ENCODE measurements at places on chromosomes 5 and 9.
A peak's percentile ranks its signal among the peaks of the same experiment; 100 is the strongest.

DNA sequence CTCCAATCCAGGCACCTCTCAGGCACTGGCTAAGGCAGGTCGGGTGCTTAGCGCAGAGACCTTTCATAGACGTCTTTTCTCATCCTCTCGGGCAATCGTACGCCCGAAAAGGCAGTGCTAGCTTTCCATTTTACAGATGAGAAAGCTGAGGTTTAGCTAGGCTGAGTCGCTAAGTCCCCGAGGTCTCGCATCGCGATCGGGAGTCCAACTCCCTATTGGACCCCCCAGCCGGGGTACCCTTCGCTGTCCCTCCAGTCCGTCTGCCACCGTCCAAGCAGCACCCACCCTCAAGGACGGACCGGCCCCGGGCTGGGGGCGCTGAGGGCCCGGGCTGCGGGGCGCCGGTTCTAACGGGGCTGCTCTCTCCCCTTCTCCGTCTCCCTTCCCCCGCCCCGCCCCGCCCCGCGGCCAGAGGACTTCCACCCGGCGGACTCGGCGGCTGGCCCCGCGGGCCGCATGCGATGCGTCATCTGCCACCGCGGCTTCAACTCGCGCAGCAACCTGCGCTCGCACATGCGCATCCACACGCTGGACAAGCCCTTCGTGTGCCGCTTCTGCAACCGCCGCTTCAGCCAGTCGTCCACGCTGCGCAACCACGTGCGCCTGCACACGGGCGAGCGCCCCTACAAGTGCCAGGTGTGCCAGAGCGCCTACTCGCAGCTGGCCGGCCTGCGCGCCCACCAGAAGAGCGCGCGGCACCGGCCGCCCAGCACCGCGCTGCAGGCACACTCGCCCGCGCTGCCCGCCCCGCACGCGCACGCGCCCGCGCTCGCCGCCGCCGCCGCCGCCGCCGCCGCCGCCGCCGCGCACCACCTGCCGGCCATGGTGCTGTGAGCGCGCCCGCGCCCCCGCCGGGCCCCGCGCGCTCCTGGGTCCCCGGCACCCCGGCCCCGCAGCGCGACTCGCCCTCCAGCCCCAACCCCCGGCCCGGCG is 12.5 kb upstream of the EXOSC2 start:
- peaks cover 4% of the 10 kb centered on the region for H3K4me1 ChIP-seq
- H3K27me3 ChIP-seq: peaks cover 26% of the 10 kb centered on the region
- no peak overlapping the region for H3K27ac ChIP-seq
- peaks cover 2% of the 10 kb centered on the region for H3K36me3 ChIP-seq

- H3K4me3 ChIP-seq: no peak overlapping the region
- no peaks in the 10 kb centered on the region for H3K4me1 ChIP-seq
- H3K27ac ChIP-seq: no peak overlapping the region
- no peaks in the 10 kb centered on the region for H3K27me3 ChIP-seq
Measured at GRCh38 chr5:10689391-10690081, 71.5 kb downstream of the DAP start.

- H3K27ac ChIP-seq: no peak overlapping the region
- no peak overlapping the region for H3K4me3 ChIP-seq
- DNase-seq: no peak
- H3K36me3 ChIP-seq: peaks cover 21% of the 10 kb centered on the region
- H3K27me3 ChIP-seq: no peaks in the 10 kb centered on the region
- H3K4me1 ChIP-seq: peaks cover 10% of the 10 kb centered on the region
Measured at GRCh38 chr9:137182836-137183235, 5.5 kb downstream of the ANAPC2 start.

GRCh38 chr5:123776761-123777160 is 264.8 kb downstream of the CSNK1G3 start:
- DNase-seq: no peak
- H3K4me1 ChIP-seq: no peaks in the 10 kb centered on the region
- no peaks in the 10 kb centered on the region for H3K27me3 ChIP-seq
- no peak overlapping the region for H3K27ac ChIP-seq
- H3K4me3 ChIP-seq: no peak overlapping the region

DNA sequence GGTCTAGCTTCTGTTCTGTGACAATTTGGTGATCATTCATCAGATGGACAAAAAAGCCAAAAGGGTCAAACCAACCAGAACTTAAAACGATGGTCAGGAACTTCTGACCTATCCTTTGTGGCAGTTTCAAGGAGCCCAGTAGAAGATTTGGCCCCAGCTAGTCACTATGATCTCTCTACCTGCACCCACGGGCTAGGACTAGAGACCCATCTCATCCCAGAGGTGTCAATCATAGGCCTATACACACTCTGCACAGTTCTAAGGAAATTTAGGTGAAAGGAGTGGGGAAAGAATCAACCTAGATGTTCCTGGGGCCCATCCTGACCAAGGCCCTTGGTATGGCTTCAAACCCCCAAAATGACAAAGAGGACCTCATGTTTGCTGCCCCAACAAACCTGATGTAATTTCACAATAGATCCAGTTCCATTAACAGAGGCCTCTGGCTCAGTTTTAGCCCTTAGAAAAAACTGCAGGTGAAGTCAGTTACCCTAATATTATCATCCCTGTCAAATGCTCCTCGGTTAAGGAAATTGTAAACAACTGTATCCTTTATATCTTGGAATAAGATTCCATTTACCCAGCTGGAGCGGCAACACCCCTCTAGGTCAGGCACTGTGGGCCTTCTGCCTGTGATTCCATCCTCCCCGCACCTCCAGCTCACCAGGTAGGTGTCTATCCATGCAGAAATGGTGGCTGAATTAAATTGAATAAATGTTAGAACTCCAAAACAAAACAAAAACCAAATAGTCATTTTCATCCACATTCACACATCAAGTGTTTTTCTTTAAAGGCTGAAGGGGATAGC is 138.7 kb downstream of the ENC1 start:
- no peak overlapping the region for H3K27ac ChIP-seq
- no peak for DNase-seq
- H3K36me3 ChIP-seq: no peaks in the 10 kb centered on the region
- H3K27me3 ChIP-seq: peaks cover 5% of the 10 kb centered on the region

DNA sequence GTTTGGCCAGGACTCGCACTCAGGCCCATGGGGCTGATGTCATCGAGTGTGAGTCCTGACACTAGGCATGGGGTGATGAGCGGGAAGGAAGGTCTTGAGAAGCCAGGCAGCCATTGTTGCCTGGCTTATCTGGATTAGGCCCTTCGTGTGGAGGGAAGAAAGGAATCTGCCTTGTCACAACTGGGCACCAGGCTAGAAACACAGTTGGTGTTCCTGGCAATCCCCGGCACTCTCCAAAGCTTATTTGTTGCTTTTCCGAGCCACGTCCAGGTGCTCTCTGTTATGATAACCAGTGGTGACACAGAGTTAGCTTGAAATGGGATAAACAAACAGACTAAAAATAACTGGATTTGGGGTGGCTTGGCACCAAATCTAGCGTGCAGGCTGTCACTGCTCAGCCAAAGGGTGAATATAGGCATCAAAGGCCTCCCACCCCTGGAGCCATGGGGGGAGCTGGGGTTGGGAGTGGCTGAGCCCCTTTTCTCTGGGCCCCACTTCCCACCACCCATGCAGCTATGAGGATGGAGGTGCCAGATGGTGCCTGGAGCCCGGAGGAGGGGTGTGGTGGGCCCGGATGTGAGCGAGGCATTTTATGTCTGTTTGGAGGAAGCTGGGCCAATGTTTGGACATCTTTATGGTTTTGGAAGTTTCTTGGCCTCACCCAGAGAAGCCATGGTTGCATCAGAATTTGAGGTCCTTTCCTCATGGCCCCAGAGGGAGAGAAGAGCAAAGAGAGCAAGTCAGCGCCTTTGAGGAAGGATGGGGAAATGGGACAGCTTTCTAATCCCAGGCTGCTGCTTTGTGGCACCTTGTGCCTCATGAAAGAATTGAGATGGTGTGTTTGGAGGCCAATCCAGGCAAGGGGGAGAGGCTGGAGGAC is 98.0 kb upstream of the PITX1 start:
- no peak for DNase-seq
- peaks cover 5% of the 10 kb centered on the region for H3K27me3 ChIP-seq
- H3K4me3 ChIP-seq: no peak overlapping the region
- peaks cover 5% of the 10 kb centered on the region for H3K4me1 ChIP-seq
- no peaks in the 10 kb centered on the region for H3K36me3 ChIP-seq

DNA sequence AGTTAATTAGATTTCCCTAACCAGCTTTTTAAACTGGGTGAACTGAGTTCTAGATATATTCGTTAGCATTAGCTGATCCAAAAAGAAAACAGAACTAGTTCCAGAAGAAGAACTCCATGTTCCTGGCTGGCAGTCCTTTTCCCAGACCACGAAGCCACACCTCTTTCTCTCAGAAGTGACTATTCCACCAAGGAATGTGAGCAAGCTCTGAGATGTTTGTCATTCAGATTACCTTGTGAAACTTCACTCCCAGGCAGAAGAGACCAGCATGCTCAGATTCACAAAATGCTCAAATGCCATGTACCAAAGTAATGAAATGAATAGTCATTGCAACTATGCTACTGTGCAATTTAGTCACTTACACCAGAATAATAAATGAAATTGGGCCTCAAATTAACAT is 4.4 kb upstream of the SSBP2 start:
- no peak for DNase-seq
- no peak overlapping the region for H3K4me3 ChIP-seq
- H3K36me3 ChIP-seq: no peaks in the 10 kb centered on the region
- peaks cover 18% of the 10 kb centered on the region for H3K27me3 ChIP-seq
- no peak overlapping the region for H3K27ac ChIP-seq

GRCh38 chr9:71384343-71384742 is 262.9 kb upstream of the TRPM3 start:
- no peaks in the 10 kb centered on the region for H3K36me3 ChIP-seq
- H3K27me3 ChIP-seq: no peaks in the 10 kb centered on the region

- peaks cover 5% of the 10 kb centered on the region for H3K36me3 ChIP-seq
- H3K4me3 ChIP-seq: peak within 1 kb of the TSS; percentile 97
- DNase-seq: peak; percentile 74
- peak within 1 kb of the TSS; percentile 88 for H3K27ac ChIP-seq
Measured at GRCh38 chr9:37753489-37754190, at the start of gene TRMT10B. TSS of gene TRMT10B (plus strand) at chr9:37753805. CDS start at chr9:37761932, 8,127 bp downstream.

- H3K27ac ChIP-seq: no peak overlapping the region
- H3K4me1 ChIP-seq: no peaks in the 10 kb centered on the region
- DNase-seq: no peak
- peaks cover 13% of the 10 kb centered on the region for H3K27me3 ChIP-seq
- H3K36me3 ChIP-seq: no peaks in the 10 kb centered on the region
- no peak overlapping the region for H3K4me3 ChIP-seq
Measured at GRCh38 chr5:124662181-124662781, 84.2 kb downstream of the ZNF608 start.

DNA sequence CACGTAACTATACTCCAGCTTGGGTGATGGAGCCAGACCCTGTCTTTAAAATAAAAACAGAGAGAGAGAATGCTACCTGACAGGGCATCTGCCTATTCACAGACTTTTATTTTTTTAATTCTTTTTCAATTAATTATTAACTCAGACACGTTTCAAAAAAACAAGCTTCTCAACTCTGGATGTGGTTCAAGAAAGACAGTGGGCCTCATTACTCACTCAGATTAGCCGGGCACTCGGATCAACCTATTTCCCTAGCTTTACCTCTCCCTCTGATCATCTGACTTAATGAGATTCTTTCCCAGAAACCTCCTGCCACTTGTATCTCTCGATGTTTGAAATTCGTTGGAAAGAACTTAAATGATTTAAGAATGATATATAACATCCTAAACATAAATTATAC is 134.1 kb downstream of the TRPM6 start:
- no peak overlapping the region for H3K27ac ChIP-seq
- H3K4me1 ChIP-seq: no peaks in the 10 kb centered on the region
- no peaks in the 10 kb centered on the region for H3K27me3 ChIP-seq
- no peak for DNase-seq
- H3K36me3 ChIP-seq: no peaks in the 10 kb centered on the region

DNA sequence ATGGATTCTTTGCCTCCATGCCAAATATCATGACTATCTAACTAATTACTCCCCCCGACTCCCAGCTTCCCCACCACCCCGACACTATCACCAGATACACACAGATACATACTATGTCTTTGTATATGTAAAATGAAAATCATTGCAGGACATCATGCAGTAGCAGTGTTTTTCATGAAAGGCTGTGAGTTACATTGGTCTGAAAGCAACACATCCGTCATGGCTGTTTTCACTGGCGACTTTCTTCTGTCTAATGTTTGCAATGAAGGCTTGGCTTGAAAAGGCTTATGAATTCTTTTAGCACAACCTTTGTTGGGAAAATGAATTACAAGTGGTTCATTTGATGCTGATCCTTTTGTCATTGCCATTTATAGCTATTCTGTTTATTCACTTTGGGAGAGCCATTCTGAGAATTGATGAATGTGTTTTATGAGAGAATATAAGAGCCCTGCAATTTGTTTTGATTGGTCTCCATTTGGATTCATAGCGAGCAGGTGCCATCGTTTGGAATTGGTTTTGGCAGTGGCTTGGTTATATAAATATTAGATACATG is 103.4 kb downstream of the PIP5K1B start:
- H3K27me3 ChIP-seq: no peaks in the 10 kb centered on the region
- H3K36me3 ChIP-seq: no peaks in the 10 kb centered on the region
- no peak overlapping the region for H3K27ac ChIP-seq
- DNase-seq: no peak

- H3K4me1 ChIP-seq: no peaks in the 10 kb centered on the region
- peaks cover 4% of the 10 kb centered on the region for H3K27me3 ChIP-seq
- no peak for DNase-seq
- no peak overlapping the region for H3K4me3 ChIP-seq
- no peaks in the 10 kb centered on the region for H3K36me3 ChIP-seq
- no peak overlapping the region for H3K27ac ChIP-seq
Measured at GRCh38 chr9:1273859-1274258, 223.7 kb downstream of the DMRT2 start.

- peak overlapping the region; percentile 69 for H3K27ac ChIP-seq
- H3K36me3 ChIP-seq: peaks cover 37% of the 10 kb centered on the region
- peak overlapping the region; percentile 58 for H3K4me3 ChIP-seq
- no peak for DNase-seq
- H3K4me1 ChIP-seq: peaks cover 34% of the 10 kb centered on the region
- no peaks in the 10 kb centered on the region for H3K27me3 ChIP-seq
Measured at GRCh38 chr5:142128675-142129208, 20.2 kb downstream of the NDFIP1 start.

DNA sequence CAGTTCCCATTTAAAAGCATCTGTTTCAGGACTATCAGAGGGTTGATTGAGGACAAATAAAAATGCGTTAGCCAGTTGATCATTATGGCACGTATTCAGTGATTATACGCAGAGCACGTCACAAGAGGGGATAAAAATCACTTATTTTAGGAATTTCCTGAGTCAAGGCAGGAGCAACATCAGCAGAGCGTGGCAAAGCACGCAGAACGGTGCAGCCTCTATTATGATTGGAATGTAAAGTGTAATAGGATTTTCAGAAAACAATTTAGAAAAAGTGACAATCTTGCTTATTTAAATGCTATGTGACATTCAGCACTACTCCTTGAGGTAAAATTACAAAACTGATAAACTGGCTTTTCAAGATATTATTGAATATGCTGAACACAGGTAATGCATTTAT is 413.6 kb upstream of the DAP start:
- no peak overlapping the region for H3K27ac ChIP-seq
- H3K27me3 ChIP-seq: no peaks in the 10 kb centered on the region
- no peaks in the 10 kb centered on the region for H3K36me3 ChIP-seq
- no peak overlapping the region for H3K4me3 ChIP-seq
- no peak for DNase-seq
- peaks cover 2% of the 10 kb centered on the region for H3K4me1 ChIP-seq
